ENCODE measurements at places on chromosomes 2 and 18.

DNA sequence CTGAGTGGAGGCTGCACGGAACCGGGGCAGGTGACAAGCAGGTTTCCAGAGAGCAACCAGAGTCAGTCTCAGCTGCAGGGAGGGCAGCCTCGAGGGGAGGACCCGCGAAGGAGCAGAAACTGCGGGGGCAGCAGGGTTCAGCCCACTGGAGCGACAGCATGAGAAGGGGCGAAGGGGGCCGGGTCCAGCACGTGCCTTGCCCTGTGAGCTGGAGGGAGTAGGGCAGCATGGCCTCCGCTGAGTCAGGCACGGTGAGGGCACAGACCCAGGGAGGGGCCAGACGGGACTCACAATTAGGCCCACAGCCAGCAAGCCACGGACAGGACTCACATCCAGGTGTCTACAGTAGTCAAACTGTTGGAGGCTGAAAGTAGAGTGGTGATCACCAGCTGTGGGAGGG lies 22.7 kb upstream of the ATP9B start:
- DNase-seq: no peak

GRCh38 chr2:6237039-6237660 lies 545.0 kb downstream of the SOX11 start:
- no peak for DNase-seq

GRCh38 chr2:187526792-187527191 lies 27.4 kb downstream of the TFPI start:
- no peak for DNase-seq

- DNase-seq: no peak
These were observed 301.0 kb upstream of the SLC39A10 start for GRCh38 chr2:195356026-195356425.

- DNase-seq: no peak
These were observed 105.2 kb upstream of the ID2 start for GRCh38 chr2:8576525-8577167.

DNA sequence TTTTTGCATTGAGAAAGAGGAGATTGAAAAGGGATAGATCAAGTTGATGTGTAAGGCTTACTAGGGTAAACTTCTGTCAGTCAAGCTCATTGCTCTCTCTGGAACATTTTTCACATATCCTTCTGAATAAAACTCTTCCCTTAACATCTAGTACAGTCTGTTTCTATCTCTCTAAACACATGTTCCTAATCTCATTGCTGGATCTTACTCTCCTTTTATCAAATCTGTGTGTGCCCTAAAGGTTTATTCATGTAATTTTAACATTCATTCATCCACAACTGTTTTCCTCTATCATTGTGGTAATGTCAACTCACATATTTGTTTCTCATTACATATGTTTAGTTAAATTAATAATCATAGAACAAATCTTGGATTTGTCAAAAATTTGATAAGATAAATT lies 277.9 kb upstream of the GULP1 start:
- no peak for DNase-seq

DNA sequence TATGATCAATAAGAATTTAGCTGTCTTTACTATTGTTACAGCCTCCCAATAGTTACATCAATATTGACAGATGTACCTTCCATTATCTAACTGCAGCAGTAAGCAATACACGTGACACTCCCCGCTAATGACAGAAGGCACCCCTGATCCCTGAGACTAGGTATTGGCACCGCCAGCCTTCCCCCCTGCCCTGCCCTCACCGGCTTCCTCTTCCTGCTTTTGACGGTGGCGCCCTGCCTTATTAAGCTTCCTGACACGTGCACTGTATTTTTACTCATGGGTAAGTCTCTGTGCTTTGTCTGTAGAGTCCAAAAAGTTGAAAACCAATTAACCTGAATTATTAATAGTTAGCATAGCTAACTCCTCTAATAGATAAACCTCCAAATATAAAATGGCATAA lies 223.5 kb downstream of the EIPR1 start:
- DNase-seq: no peak

GRCh38 chr18:61322265-61322873 lies 10.9 kb upstream of the CDH20 start:
- DNase-seq: no peak

- no peak for DNase-seq
These were observed 11.4 kb downstream of the GBX2 start for GRCh38 chr2:236156860-236157194.

DNA sequence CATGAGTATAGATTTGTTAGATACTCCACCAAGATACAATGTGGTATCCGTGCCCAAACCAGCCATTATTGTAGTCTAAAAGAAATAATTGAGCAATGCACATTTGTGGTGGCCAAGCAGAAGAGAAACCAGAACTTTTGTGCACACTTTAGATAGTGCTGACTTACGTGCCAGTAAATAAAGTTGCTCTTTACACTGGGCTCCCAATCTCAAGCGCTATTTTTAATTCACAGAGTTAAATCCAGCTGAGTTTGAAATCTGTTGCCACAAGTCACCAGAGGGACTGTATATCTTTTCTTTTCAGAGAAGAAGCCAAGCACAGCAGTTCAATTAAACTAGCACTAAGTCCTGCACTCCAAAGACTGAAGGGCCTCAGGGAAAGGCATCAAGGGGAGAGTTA lies 680.4 kb downstream of the TDRD15 start:
- DNase-seq: no peak

DNA sequence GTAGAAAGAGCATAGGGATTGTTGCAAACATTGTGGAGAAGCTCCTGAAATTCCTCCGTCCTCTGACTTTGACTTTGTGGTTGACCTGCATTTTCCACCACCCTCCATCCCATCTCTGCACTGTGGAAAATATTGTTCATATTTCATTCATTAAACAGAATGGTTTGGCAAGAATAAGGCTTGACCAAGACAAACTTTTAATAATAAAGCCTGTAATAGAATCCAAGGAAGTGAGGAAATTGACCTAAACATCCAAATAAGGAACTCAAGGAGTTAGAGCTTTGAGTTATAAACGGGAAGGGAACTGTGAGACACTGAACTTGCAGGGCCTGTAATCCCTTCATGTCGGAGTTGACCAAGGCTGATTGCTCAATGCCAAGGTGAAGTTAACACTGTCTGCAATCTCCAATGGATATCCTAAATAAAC lies 115.2 kb downstream of the GFPT1 start:
- DNase-seq: no peak

- no peak for DNase-seq
These were observed 595.0 kb downstream of the STK39 start for GRCh38 chr2:167652401-167652800.

DNA sequence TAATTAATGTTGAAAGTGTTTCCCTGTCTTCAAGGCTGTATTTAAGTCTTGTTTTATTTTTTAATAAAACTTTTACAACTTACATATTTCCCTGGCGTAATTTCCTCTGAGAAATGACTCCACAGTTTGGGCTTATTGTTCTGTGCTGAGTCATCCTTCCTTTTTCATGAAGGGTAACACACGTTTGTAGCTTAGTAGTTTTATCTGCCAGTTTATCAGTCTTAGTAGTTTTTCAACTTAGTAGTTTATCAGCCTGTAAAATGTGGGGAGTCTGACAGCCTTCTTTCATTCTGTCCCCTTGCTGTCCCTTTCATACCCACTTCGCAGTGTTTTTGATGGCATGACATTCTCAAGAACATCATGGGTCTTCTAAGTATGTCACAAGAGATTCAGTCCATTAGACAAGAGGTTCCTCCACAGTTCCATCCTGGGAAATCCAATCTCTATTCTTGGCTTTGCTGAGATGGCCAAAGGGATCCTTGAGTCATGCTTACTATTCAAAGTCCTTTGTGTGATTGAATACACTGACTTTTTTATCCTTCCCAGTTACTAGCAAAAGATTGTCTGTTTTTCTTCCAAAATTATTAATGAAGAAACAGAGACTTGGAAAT lies 60.0 kb upstream of the SGPP2 start:
- no peak for DNase-seq

DNA sequence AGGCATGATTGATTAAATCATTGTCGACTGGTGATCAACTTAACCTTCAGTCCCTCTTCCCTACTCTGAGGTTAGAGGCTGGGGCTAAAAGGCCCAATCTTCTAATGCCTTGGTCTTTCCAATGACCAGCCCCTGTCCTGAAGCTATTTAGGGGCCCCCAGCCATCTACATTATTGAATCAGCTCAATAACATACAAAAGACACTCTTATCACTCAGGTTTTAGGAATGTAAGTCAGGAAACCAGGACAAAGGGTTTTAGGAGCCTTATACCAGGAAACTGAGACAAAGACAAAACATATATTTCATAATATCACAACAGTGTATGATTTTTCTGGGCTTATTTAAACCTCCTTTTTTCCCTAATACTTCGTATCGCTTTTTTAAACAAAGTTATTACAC lies 198.6 kb downstream of the RNF152 start:
- DNase-seq: no peak

DNA sequence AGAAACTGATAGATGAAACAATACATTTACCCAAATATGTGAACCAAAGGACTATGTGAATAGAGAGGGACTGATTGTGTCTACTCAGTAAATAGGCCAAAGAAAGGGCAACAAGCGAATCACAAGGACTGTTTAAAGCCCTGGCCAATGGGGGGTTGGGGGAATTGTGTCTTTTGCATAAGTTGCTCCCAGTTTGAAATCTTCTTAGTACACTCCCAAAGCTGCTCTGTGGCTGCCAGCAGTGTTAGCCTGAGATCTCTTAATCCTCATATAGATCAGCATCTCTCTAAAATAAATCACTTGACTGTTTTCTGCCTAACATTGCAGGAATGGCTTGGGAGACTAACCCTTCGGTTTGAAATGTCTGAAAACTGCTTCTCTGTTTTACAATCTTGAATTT lies 236.4 kb downstream of the PLCL1 start:
- no peak for DNase-seq

DNA sequence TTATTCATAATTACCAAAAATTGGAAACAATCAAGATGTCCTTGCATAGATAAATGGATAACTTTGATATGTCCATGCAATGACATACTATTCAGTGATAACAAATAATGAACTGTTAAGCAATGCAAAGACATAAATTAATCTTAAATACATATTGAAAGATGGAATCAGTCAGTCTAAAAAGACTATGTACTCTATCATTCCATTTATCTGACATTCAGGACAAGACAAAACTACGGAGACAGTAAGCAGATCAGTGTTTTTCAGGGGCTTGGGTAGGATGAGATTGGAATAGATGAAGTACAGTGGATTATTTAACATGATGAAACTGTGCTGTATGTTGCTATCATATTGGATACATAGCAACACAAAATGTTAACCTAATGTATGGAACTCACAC lies 21.3 kb upstream of the ZNF804A start:
- no peak for DNase-seq

DNA sequence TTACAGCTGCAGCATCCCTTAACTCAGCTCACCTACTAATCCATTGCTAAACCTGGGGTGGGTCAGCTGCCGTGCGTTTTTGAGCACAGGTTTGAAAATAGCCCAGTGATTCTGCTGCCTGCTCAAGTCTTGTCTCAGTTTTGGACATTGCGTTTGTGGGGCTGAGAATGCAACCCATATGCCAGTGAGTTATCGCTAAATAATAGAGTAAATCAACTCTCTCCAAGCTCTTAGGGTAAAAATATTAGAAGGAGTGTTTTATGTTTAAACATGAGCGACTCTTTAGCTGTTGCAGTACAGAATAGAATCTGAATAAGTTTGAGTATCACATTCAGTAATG lies 2.1 kb downstream of the TSHZ1 start:
- no peak for DNase-seq

DNA sequence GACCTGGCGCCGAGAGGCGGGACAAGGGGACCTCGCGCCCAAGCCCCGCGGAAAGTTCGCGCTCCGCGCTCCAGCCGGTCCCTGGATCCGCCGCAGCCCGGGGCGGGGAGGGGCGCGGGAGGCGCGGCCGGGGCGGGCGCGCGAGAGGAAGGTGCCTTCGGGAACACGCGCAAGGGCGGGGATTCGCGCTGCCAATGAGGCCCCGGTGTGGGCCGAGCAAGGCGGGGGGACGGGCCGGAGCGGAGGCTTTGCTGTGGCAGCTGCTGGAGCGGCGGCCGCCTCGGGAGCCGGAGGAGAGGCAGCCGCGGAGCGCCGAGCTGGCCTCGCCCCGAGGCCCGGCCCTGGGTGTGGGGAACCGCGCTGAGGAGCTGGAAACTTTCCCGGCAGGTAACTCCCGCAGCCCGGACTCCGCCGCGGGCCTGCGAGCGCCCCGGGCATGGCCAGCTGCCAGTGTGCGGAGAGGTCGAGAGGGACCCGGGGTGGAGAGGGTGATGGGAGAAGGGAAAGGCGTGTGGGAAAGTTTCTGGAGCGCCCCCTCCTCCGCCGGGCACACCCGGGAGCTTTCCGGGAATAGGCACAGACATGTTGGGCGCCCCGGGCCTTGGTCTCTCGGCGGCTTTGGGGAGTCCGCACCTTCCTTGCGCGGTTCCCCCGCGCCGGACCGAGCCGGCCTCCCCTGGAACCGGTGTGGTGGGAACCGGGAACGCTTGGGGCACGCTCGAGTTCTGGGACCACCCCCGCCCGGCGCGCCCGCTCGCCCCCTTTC lies at the start of gene TANC1:
TSS of gene TANC1 (plus strand) at position 245 of the 766 bp plus-strand sequence. CDS start 97,271 bp downstream, outside the sequence.
- DNase-seq: peak; percentile 36

DNA sequence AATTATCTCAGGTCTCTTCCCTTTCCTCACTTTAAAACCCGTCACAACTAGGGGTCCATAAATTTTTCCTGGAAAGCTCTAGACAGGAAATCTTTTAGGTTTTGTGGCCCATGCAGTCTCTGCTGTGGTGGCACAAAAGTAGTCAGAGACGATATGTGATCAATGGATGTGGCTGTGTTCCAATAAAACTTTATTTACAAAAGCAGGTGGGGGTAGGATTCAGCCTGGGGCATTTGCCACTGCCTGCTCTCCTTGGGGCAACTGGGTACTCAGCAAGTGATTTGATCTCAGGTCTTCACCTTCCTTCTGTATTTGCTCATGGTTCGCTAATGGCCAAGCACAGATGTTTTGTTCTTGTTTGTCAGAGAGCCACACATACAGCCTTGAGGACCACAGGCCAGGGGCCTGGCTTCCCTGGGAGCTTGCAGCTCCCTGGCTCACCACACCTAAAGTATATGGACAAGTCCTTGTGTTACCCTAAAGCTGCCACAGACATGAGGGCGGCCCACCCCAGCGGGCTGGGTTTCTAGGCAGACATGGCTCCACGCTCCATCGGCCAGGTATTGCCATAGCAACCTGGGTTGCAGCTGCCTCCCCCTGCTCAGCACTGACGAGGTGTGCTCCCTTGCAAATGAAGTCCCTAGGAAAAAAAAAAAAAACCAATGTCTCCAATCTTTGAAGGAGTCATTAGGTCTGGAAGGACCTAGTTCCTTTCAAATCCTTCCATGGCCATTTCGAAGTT lies 89.7 kb upstream of the YWHAQ start:
- no peak for DNase-seq

DNA sequence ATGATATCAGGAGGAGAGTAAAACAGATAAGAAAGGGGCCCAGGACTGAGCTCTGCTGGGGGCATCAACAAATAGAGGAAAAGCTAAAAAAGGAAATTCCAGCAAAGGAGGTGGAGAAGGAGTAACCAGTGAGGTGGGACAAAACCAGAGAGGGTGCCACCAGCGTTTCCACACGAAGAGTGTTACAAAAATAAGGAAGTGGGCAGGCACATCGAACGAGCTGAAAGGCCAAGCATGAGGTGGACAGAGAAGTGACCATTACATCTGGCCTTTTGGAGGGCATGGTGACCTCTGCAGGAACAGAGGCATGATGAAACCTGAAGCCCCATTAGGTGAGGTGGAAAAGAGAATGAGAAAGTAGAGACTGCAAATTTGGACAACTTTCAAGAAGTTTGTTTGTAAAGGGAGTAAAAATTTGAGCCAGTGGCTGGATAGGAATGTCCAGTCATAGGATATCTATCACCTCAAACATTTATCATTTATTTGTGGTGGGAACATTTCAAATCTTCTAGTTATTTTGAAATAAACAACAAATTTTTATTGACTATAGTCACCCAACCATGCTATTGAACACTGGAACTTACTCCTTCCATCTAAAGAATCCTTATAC lies 18.4 kb upstream of the VIT start:
- no peak for DNase-seq
